Neural crest cell (in vitro differentiated cells): ENCODE measurements at places on chromosomes 2 and 18.

DNA sequence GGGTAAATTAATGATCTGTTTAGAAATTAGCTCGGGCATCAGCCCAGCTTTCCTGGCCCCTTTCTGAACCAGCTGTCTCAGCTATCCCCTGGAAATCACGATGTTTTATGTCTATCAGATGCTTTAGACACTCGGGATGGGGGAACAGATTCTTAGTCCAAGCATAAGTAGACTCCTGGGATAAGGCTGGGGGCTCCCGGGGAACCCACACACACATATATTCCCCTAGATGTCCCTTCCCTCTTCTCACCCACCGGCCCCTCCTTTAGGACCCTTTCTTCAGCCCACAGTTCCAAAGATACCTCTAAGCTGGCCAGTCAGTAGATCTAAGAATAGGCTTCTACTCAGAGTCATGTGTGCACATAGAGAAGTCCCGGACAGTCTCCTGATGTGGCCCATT is 151.5 kb upstream of the COPS8 start:
- H3K27ac ChIP-seq: no peak overlapping the region
- DNase-seq: no peak
- no peaks in the 10 kb centered on the region for H3K36me3 ChIP-seq
- H3K27me3 ChIP-seq: no peaks in the 10 kb centered on the region
- no peak overlapping the region for H3K4me3 ChIP-seq

- H3K27ac ChIP-seq: no peak overlapping the region
- H3K27me3 ChIP-seq: no peaks in the 10 kb centered on the region
- H3K36me3 ChIP-seq: no peaks in the 10 kb centered on the region
- no peaks in the 10 kb centered on the region for H3K4me1 ChIP-seq
- no peak overlapping the region for H3K4me3 ChIP-seq
- DNase-seq: no peak
Observed at GRCh38 chr2:207243601-207244000, 77.9 kb upstream of the KLF7 start.

DNA sequence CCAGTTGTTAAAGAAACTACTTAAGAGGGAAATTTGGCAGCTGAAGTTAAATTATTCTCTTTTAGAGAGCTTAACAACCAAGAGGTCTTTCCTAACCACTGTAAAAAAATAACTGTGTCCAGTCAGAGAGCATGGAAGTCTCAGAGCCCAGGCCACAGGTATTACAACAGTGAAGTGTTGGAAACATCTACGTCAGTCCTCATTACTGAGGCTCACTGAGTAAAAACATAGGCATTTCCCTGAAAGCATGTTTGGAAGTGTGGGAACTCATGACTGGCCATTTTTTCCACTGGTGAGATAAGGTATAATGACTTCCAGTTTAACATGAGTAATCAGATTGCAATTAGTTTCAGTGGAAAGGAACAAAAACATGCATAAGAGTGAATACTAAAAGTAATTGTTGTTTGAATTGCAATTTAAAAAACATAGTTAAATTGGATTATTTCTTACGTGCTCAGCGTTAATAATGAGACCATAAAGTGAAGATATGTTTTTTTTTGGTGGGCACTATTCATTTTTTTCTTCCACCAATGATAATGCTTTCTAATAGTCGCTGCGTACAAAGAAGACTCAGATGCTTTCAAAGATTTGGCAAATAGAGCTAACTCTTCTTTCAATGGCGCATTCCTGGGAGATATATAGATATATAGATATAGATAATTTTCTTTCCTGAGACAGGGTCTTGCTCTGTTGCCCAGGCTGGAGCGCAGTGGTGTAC is 60.8 kb downstream of the EFEMP1 start:
- no peaks in the 10 kb centered on the region for H3K27me3 ChIP-seq
- no peak overlapping the region for H3K4me3 ChIP-seq
- no peak overlapping the region for H3K27ac ChIP-seq
- no peak for DNase-seq
- peaks cover 5% of the 10 kb centered on the region for H3K4me1 ChIP-seq

- H3K36me3 ChIP-seq: no peaks in the 10 kb centered on the region
- peaks cover 32% of the 10 kb centered on the region for H3K4me1 ChIP-seq
- peak; percentile 45 for DNase-seq
- peaks cover 98% of the 10 kb centered on the region for H3K27me3 ChIP-seq
Observed at GRCh38 chr2:60555066-60555782, 1.8 kb upstream of the BCL11A start.

DNA sequence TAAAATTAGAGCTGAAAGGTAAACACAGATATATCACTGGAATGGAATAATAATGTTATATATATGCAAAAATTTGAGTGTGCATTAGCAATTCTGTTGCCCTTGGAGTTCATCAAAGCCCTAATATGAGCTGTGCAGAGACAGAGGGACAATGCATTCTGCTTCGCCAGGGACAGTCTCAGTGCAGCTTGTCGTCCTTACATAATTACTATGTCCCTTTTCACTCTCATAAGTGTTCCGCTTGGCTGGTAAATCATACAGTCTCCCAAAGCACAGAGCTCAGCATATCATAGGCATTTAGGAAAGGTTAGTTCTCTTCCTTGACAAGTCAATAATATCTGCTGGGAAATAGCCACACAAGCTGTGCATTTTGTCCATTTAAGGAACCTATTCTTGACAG is 30.7 kb downstream of the MAPK4 start:
- no peak for DNase-seq
- no peak overlapping the region for H3K27ac ChIP-seq
- H3K27me3 ChIP-seq: no peaks in the 10 kb centered on the region
- H3K36me3 ChIP-seq: peaks cover 3% of the 10 kb centered on the region
- H3K4me3 ChIP-seq: no peak overlapping the region

- peaks cover 8% of the 10 kb centered on the region for H3K4me1 ChIP-seq
- H3K4me3 ChIP-seq: no peak overlapping the region
- H3K27me3 ChIP-seq: no peaks in the 10 kb centered on the region
- no peak for DNase-seq
Observed at GRCh38 chr18:58364876-58365528, 263.9 kb downstream of the ALPK2 start.

GRCh38 chr2:209702775-209703174 is 68.9 kb upstream of the UNC80 start:
- H3K27ac ChIP-seq: no peak overlapping the region
- peaks cover 13% of the 10 kb centered on the region for H3K36me3 ChIP-seq
- no peak overlapping the region for H3K4me3 ChIP-seq
- no peak for DNase-seq
- H3K4me1 ChIP-seq: peaks cover 3% of the 10 kb centered on the region

GRCh38 chr18:13445241-13445897 is 226.8 kb downstream of the LDLRAD4 start:
- no peak for DNase-seq
- peaks cover 27% of the 10 kb centered on the region for H3K4me1 ChIP-seq
- H3K27ac ChIP-seq: no peak overlapping the region
- no peak overlapping the region for H3K4me3 ChIP-seq

- H3K27ac ChIP-seq: no peak overlapping the region
- H3K27me3 ChIP-seq: no peaks in the 10 kb centered on the region
- H3K4me1 ChIP-seq: peaks cover 13% of the 10 kb centered on the region
- no peak for DNase-seq
- no peaks in the 10 kb centered on the region for H3K36me3 ChIP-seq
Observed at GRCh38 chr2:7721413-7721995, 804.3 kb downstream of the RNF144A start.

DNA sequence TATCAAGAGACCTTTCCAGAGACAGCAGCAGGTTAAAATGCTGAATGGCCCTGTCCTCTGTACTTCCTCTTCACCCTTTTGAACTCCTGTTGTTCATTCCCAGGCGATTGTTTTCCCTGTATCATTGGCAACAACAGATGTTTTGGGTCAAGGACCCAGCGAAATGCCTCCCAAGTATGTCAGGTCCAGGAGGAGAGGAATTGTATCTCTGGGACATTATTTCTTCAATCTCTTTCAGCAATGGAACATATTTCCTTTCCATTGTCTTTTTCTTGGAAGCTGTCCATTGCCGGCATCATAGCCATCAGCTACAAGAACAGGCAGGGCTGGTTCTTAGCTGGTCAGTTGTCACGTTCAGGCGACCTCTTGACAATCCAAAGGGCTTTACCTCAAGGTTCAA is 76.2 kb downstream of the NRP2 start:
- peaks cover 33% of the 10 kb centered on the region for H3K4me1 ChIP-seq
- DNase-seq: no peak
- no peak overlapping the region for H3K27ac ChIP-seq
- peaks cover 21% of the 10 kb centered on the region for H3K36me3 ChIP-seq
- H3K4me3 ChIP-seq: no peak overlapping the region

GRCh38 chr2:148953426-148953825 is 78.4 kb downstream of the KIF5C start:
- peaks cover 19% of the 10 kb centered on the region for H3K36me3 ChIP-seq
- H3K27me3 ChIP-seq: no peaks in the 10 kb centered on the region
- no peak overlapping the region for H3K27ac ChIP-seq
- no peaks in the 10 kb centered on the region for H3K4me1 ChIP-seq
- no peak for DNase-seq

DNA sequence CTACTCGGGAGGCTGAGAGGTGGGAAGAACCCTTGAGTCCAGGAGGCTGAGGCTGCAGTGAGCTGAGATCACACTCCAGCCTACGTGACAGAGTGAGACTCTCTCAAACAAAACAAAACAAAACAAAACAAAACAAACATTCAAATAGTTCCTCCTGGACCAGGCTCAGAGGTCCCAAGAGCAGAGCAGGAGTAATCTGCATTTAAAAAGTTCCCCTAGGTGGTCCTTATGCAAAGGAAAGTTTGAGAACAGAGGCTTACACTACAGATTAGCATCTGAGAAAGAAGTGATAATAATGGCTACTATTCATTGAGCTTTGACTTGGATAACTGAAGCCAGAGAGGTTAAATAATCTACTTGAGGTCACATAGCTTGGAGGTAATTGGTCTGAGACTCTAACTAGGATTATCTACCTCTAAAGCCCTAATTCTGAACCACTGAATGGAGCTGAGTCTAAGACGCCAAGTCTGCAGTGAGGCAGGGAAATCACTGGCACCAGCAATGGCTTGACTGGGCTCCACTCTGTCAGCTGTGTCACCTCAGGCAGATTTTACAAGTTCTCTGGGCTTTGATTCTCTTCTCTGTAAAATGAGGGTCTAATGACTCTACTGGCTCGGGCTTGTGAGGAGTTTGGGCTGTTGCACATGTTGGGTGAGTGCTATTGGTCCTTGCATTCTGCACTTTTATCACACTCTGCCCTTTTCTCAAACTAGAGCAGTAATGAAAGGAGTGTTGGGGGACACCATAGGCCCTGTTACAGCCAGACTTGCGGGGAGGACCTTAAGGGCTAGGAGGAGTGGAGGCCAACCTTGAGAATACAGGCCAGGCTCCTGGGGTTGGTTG is 29.2 kb upstream of the DLX2 start:
- H3K4me3 ChIP-seq: no peak overlapping the region
- peaks cover 6% of the 10 kb centered on the region for H3K27me3 ChIP-seq
- no peaks in the 10 kb centered on the region for H3K36me3 ChIP-seq
- DNase-seq: no peak
- H3K4me1 ChIP-seq: peaks cover 14% of the 10 kb centered on the region

GRCh38 chr2:121333231-121333630 is 48.2 kb upstream of the TFCP2L1 start:
- no peaks in the 10 kb centered on the region for H3K27me3 ChIP-seq
- H3K27ac ChIP-seq: no peak overlapping the region
- H3K4me3 ChIP-seq: no peak overlapping the region

DNA sequence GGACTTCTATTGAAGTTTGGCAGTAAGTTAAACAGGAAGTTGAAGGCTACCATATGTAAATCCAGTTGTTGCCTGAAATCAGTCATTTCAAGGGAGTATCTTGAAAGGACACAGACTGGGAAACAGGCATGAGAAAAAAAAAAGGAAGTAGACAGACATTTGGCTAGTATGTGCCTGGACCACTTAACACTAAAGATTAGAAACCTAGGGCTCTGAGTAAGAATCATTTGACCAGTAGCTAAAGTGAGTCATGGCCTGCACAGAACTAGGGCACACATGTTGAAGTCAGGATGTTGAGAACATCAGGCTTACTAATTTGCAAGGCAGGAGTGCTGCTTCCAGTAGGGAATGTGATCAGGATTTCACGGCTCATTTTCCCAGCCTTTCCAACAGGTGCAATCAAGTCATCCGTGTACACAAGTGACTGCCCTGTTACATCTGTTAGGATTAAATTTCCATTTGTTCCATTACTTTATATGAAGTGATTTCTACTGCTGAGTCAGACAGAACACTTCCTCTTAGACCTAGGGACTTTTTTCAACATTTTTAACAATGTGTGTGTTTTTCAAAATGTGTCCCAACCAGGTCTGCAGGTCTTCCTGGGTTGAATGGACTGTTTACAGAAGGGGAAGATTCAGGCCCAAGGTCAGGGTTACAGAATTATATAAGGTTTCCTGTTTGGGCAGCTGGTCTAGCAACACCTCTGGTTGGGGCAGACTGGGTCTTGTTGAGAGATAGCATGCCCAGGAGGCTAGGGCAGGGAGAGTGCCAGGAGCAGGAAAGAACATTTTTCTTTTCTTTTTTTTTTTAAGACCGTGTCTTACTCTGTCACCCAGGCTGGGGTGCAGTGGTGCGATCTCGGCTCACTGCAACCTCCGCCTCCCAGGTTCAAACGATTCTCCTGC is 145.6 kb downstream of the TGIF1 start:
- H3K27me3 ChIP-seq: no peaks in the 10 kb centered on the region
- peak overlapping the region; percentile 91 for H3K4me3 ChIP-seq
- DNase-seq: no peak
- H3K36me3 ChIP-seq: no peaks in the 10 kb centered on the region
- peaks cover 62% of the 10 kb centered on the region for H3K4me1 ChIP-seq

DNA sequence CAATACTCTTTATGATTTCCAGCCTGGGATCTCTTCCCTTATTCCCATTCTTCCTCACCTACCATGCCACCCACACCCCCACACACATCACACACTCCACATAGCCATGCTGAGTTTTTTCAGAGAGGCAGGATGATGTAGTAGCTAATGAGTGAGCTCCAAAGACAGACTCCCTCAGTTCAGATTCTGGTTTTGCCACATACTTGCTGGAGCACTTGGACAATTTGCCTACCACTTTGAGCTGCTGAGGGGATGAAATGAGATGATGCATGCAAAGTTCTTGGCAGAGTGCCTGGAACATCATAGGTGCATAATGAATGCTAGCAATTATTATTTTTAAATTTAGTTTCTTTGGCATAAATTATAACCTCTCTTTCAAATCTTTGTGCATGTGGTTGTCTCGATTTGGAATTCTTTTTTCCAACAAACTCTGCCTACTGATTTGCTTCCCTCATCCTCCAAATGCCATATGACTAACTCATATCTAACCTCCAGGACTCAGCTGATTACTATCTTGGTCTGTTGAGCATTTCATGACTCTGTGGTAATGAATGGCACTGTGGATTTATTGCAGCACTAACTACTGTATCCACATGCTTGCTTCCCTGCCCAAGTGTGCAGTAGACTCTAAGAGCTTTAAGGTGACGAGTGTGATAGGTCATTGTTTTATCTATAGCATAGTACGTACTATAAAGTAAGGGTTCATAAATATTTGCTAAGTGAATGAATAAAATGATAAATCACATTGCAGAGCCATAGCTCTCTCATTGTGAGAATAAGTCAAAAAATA is 99.1 kb downstream of the TACR1 start:
- H3K4me1 ChIP-seq: no peaks in the 10 kb centered on the region
- no peak overlapping the region for H3K4me3 ChIP-seq
- H3K27ac ChIP-seq: no peak overlapping the region
